ENCODE measurements at places on chromosomes 4 and X. TPM values are rescaled to one million over a fixed set of nuclear protein-coding genes. Genes with fewer than 3 reads are reported as not detected.

The SLC9A7 gene
- total RNA-seq, result 8.9 TPM

The REELD1 gene
- total RNA-seq, result 1.2 TPM

The HSFX1 gene
- total RNA-seq, result 2.5 TPM

The TLR6 gene
- total RNA-seq, result 3.0 TPM

The SSX4B gene
- not detected for total RNA-seq

The CTAG1A gene
- total RNA-seq, result not detected

The CHM gene
- total RNA-seq, result 25.8 TPM

The AR gene
- 26.2 TPM for total RNA-seq

The ARSJ gene
- 6.4 TPM for total RNA-seq

The PCDH19 gene
- 2.8 TPM for total RNA-seq

The FGFBP2 gene
- total RNA-seq, result not detected

The NCBP2L gene
- total RNA-seq, result not detected

All from ureter (tissue), 1 donor.